Body of pancreas (tissue), 4 donors: ENCODE measurements at places on chromosomes 11 and 22.

GRCh38 chr11:96254087-96254486 is 88.9 kb downstream of the MAML2 start:
- no peak for DNase-seq

- no peak for DNase-seq
These were observed 111.3 kb downstream of the PLEKHA7 start for GRCh38 chr11:16902781-16903378.

DNA sequence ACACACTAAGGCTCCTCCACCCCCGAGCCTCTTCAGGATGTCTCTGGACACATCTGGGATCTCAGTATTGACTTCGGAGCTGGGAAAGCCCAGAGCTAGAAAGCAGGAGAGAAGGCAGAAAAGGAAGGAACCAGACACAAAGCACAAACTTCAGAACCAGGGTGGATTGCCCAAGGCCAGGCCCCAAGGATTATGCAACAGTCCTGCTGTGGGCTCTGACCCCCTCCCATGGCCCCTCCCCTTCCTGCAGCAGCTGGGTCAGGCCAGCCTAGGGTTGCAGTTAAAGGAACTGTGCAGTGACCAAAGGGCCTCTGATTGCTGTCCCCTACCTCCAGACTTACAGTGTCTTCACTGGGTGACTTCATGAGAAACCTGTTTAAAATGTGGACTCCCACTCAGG is 5.3 kb downstream of the KCNE3 start:
- peak; percentile 87 for DNase-seq

GRCh38 chr11:66151273-66151672 is 81.2 kb downstream of the PACS1 start:
- no peak for DNase-seq

DNA sequence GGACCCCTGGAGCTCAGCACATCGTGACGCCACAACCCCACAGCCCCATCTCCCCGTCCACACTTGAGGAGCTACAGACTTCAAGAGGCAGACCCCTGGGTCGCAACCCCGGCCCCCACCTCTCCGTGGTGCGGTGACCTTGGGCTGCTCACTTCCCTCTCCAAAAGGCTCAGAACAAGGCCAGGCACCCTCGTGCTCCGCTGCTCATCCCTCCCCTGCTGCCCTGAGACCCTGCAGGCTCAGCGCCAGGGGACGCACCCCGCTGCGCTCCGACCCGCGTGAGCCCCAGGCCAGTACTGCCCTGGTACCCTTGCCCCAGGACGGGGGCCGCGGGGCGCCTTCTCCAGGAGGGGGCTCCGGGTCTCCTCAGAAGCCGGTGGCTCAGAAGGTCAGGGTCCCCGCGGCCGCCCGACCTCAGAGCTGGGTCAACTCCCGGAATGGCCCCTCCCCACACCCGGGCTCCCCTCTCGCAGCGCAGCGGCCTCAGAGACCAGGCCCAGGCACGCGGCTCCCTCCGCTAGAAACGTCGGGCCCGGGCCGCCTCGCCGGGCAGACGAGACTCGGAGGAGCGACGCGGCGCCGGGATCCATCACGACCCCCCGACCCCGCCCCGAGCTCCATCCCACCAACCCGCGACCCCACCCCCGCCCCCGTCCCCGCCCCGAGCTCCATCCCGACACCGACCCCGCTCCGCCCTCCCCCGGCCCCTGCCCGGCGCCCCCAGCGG is 563 bp downstream of the GATD1 start:
- peak; percentile 21 for DNase-seq

DNA sequence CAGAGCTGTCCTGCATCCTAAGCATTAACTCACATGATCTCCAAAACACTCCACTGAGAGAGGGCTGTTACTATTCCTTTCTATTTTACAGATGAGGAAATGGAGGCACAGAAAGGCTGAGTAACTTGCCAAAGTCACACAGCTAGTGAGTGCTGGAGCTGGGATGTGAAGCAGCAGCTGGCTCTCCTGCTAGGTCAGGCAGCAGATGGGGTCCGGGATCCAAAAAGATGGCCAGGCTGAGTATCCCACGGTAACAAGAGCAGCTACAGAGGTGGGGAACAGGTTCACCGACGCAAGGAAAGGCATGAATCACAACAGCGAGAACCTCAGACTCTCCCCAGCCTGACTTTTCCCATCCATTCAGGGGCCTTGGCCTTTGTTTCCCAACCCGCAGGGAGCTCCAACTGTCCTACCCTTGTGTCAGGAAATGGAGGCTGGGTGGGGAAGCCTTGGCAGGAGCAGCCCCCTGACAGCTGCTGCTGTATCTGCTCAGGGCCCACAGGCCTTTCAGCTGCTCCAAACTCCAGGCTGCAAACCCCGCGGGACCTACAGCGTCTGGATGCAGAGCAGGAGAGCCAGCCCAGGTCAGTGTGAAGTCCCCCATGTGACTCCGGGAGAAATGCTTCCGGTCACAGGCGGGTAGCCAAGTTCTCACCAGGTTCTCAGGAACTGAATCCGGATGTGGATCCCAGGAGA is 29.5 kb downstream of the DKK3 start:
- DNase-seq = peak; percentile 62

DNA sequence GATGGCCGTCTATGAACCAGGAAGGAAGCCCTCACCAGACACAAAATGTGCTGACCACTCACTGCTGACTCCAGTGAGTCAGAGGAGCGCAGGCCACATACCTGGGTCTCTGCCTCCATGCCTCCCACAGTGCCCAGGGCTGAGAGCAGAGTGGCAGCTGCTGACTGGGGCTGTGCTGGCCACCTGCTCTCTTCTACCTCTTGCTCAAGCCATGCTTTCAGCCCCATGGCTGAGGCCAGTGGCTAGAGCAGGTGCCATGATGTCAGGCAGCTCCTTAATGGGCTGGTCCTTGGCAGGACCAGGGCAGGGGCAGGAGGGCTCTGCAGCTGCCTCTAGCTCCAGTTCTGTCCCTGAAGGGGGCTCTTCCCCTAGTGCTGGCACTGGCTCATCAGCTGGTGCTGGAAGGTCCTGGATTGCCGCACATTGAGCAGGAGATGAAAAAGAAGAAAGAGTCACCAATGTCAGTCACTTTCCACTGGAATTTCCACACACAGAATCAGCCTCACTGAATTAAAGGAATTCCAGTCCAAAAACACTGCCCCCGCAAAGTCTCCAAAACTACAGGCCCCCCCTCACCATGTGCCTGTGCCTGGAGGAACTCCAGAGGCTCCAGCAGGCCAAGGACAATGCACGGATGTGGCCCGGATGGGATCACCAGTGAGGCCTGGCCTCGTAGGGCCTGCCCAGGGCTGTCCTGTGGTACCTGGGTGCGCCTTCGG is 86.4 kb downstream of the GGTLC2 start:
- no peak for DNase-seq

- no peak for DNase-seq
These were observed 31.0 kb upstream of the ST14 start for GRCh38 chr11:130128626-130129025.

GRCh38 chr11:119167933-119168332 is 592 bp upstream of the NLRX1 start:
- no peak for DNase-seq

DNA sequence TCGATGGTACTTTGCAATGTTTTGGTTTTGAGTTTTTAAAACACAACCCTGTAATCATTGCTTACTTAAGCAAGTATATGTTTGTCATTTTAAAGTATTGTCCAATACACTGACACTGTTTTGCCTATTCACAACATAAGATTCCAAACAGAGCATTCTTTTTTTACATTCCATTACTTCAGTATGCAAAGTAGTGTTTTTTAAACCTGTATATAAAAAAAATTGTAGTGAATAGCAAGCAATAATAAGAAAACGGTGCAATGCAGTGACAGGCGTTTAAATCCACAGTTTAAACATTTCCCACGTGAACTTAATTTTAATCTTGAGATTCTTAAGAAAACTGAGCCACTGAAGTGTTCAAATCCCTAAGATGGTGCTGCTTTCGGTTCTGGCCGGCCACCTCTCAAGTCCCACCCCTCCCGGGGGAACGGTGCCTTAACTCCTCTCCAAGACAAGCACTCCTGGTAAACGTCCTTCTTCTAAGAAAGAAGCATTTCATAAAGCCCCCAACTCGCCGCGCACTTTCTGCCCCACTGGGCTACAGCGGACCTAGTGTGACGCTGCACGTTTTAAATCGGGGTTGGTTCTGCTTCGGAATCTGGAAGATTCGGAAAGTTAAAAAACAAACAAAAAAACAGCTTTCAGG is 2.9 kb downstream of the PGR start:
- DNase-seq = peak; percentile 2

DNA sequence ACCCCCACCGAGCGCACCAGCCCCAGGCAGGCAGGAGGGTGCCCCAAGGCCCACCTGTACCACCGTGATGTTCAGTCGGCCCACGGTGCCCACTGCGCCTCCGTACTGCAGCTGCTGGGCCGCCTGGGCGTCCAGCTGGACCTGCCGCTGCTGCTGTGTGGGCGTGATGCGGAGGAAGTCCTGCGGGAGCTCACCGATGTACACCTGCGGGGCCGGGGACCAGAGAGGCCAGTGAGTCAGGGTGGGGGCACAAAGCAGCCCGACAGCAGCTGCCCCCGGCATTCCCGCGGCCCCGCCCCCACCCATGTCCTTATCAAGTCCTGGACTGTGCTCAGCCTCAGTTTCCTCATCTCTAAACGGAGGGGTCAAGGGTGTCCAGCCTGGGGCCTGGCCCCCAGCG is 13.8 kb downstream of the TOLLIP start:
- peak; percentile 12 for DNase-seq

GRCh38 chr11:61505640-61506155 is 2.9 kb upstream of the LRRC10B start:
- no peak for DNase-seq

GRCh38 chr11:60951904-60952741 is at the start of gene SLC15A3:
SLC15A3 (minus strand) TSS chr11:60952176; CDS start chr11:60951551, 625 bp downstream.
- DNase-seq = peak; percentile 30
